ENCODE measurements at places on chromosomes 7 and 10.

DNA sequence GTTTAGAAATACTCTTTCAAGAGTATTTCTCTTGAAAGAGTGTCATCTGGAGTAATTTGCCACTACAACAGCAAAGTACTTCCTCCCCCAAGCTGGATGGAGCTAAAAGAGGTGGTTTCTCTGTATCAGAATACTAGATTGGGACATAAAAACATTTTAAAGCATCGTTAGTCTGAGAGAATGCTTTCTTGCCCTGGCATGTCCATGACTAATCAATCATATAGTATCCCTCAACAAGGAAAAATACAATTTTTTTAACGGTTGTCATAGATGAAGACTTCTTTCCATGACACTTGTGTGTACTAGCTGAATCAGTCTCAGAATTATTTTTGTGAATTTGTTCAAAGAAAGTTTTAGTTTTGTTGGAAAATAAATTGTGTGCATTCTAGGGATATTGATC is 237.9 kb downstream of the NEBL start:
- no peak for DNase-seq

- DNase-seq = no peak
These were observed 29.4 kb upstream of the KNDC1 start for GRCh38 chr10:133130602-133131001.

DNA sequence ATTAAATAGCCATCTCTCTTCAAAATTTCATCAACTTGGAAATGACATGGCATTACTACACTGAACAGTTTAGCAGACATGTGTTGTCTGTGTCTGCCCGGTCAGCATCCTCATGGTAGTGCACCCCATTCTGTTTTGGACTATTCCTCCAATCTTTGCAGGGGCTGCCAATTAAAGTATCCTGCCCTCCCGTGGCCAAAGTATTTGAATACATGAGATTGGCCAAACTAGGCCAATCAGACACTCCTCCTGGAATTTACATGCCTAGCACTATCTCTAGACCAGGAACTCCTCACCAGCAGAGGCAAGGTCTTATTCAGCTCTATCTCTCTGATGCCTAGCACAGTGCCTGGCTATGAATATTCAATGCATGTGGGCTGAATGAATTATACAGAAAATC is 4.4 kb downstream of the SHTN1 start:
- DNase-seq = no peak

DNA sequence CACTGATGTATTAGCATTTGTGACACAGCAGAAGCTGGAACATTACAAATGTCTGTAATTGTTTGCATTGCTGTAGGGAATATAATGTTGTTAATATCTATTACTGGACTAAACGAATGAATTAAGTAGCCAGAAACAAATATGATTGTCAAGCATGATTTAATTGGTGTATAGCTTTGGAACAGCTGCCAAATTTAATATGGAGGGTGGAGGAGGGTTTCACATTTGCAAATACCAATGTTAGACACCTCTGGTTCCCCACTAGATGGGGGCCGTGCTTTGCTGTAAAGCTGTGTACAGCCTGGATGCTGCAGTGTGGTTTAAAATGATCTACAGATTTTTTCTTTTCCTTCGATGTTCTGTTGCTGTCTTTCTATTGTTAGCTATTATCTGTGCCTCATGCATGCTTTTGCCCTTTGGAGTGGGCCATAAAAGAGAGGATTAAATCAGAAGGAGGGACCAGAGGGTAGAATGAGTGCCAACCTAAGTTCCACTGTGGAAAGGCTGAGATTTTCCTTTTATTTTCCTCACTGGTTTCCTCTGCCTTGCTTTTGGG is 23.1 kb downstream of the DNAJB9 start:
- peak; percentile 52 for DNase-seq

DNA sequence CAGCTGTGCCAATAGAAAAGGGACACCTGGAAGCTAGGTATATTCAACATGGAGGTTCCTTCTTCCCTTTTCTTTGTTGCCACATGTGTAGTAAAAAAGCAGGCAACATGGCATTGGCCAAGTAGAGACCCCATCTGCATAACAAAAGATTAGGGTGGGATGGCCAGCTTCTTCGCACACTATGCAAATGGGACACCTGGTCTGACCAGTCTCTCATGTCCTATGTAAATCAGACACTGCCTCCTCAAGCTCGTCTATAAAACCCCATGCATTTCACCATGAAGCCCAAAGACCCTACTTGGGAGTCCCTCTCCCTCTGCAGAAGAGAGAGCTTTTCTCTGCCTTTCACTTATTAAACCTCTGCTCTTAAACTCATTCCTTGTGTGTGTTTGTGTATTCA is 53.9 kb downstream of the MYL10 start:
- no peak for DNase-seq

- DNase-seq = no peak
These were observed 88.3 kb upstream of the AGK start for GRCh38 chr7:141462958-141463357.

DNA sequence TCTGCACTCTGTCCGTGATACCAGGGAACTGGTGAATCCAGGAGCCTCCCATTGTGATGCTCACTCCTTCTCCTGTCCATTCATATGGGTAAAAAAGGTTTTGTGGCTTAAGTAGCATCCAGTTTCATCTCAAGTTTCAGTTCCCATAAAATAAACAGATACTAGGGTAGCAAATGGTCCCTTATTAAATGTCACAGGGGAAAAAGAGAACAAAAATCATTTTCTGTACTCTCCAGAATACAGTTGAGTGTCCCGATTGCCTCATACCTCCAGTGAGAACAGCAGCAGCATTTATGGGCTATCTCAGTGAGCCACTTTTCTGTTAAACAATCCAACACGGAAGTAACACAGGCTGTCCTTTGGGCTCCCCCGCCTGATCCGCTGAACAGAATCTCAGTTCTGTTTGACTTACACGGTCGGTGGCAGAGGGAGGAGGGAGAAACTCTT is 179.6 kb downstream of the CELF2 start:
- DNase-seq = no peak

DNA sequence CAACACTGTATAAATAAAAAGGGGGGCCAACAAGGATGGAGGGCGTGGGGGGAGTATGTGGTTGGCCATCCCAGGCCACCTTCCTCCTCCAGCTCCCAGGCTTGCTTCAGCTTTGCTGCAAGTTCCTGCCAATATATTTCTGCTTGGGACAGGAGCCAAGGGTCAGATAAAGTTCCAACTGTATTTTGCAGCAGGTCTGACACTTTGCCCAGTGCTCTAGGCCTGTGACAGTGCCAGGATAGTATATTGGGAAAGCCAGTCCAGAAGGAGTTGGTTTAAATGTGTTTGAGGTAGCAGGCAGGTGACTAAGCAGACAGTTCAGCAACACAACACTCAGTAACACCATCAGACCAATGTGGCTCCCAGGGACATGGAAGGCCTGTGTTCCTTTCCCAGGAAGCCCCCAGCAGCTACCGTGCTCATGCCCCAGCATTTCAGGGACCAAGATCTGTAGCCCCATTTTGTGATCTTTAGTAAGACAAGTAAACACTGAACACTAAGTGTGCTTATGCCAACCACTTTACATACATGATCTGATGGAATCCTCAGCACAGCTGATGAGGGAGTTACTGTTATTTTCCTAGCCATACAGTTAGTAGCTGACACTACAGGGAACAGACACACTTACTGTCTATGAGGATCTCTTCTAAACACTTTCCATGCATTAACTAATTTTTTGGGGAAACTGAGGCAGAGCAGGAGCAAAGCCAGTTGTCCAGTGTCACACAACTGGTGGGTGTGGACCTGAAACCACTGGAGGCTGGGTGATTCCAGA is 38.9 kb downstream of the DNAJB12 start:
- no peak for DNase-seq

- no peak for DNase-seq
These were observed 64.6 kb downstream of the MDFIC start for GRCh38 chr7:114986190-114987180.

DNA sequence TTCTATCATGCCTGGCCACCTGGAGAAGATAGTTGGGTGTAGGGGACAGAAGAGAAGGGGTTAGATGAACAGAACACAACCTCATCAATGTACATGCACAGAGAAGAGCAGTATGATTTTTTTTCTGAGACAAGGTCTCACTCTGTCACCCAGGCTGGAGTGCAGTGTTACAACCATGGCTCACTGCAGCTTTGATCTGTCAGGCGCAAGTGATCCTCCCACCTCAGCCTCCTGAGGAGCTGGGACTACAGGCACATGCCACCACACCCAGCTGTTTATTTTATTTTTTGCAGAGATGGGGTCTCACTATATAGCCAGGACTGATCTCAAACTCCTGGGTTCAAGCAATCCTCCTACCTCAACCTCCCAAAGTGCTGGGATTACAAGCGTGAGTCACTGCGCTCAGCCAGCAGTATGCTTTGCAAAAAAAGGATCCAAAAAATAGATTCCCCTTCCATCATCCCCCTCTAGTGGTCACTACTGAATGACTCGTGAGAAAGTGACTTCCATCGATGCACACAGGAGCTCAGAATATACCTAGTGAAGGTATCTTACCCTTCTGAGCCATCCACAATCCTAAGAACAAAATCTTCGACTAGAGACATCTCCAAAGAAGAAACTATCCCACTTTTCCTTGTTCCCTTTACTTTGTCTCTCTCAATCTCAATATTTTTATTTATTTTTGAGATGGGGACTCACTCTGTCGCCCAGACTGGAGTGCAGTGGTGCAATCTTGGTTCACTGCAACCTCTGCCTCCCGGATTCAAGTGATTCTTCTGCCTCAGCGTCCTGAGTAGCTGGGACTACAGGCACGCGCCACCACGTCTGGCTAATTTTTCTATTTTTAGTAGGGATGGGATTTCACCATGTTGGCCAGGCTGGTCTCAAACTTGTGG is 21.0 kb downstream of the ZCWPW1 start:
- no peak for DNase-seq

DNA sequence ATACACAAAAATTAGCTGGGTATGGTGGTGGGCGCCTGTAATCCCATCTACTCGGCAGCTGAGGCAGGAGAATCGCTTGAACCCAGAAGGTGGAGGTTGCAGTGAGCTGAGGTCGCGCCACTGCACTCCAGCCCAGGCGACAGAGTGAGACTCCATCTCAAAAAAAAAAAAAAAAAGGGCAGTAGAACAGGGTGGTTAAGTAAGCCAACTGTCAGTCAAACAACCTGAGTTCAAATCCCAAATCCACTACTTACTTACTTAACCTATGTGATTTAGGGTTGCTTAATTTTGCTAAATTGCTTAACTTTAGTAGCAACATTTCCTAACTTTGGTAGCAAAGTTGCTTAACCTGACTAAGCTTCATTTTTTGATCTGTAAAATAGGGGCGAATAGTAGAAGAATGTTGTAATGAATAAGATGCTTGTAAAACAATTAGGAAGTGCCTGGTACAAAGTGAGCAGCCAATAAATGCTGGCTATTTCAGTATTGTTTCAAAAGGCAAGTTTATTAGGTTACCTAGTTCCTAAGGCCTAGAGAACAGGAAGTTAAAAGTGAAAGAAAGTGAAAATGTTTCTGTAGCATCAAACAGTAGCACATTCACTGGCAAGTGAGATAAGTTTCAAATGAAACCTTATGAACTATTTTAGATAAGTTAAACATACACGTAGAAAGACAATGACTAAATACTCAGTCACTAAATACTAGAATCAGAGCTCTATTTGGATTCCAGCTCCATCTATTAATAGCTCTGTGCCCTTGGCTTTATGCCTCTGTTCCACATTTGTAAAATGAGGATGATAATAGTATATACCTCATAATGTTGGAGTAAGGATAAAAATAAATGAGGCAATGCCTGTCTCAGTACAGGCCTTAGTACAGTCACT is 64.3 kb downstream of the HOXA1 start:
- DNase-seq = no peak

Data from NCI-H2081 treated with DMSO at 0.1 percent for 48 hours (cell line).